ENCODE measurements at places on chromosomes 7 and 10. TPM values are rescaled to one million over a fixed set of nuclear protein-coding genes. Genes with fewer than 3 reads are reported as not detected.

The TRIM74 gene
- 1.6 TPM for total RNA-seq

DNA sequence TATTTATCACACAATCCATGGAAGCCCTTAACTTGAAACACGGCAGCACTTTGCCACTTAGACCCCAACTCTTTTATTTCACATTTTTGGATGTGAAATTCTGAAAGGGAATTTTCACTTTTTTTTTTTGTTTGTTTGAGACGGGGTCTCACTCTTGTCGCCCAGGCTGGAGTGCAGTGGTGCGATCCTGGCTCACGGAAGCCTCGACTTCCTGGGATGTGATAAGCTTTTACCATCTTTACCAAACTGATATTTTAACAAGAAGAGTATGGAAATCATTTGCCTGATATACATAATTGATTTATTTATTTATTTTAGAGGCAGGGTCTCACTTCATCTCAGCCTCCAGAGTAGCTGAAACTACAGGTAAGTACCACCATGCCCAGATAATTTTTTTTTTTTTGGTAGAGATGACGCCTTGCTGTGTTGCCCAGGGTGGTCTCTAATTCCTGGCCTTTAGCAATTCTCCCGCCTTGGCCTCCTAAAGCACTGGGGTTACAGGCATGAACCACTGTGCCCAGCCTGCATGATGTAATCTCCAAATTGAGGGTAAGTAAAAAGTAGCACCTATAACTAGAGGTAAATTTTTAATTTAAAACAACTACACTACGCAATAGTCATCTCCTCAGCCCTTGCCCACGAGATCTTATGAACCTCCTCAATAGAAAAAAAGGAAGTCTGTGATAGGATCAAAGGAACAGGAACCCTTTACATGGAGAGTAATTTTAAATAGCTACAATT is 180.7 kb upstream of the KLF14 start:
- DNase-seq = no peak

DNA sequence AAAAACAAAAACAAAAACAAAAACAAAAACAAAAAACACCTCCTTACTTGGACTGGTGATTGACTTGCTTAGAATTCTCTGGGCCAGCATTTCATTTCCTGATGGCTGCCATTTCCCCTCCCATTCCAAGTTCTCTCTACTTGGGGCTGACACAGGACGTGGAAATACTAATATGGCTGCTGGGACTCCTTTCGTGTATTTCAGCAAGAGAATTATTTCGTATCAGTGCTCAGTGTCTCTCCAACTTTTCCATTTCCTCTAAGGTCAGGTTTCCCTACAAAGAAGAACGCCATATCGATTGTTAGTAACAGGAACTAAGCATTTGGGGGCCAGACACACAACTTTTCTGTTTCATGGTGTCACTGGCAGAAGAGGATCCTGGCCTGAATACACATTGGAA is 22.5 kb upstream of the VAX1 start:
- no peak for DNase-seq

- no peak for DNase-seq
Measured at GRCh38 chr10:16417341-16417740, 19.5 kb upstream of the PTER start.

- DNase-seq = no peak
Measured at GRCh38 chr7:121561717-121562116, 165.6 kb upstream of the FAM3C start.

DNA sequence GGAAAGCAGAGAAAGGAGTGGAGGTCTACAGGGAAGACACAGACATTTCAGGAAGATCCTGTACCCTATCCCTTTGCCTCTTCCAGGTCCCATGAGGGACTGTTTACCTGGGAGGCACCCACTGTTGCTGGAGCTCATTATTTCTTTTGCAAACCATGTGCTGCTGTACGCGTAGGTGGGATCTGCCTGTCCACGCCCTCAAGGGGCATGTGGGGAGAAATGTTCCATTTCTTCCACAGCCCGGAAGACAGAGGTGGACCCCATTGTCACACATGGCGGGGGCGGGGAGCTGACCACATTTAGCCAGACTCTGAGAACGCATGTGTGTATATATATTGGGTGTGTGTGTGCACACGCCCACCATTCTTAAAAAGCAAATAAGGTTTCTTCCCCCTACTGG is 2.0 kb downstream of the PLXNA4 start:
- no peak for DNase-seq

The ADAM22 gene
- total RNA-seq = 2.0 TPM

GRCh38 chr7:66267249-66267648 is 62.1 kb downstream of the TPST1 start:
- no peak for DNase-seq

DNA sequence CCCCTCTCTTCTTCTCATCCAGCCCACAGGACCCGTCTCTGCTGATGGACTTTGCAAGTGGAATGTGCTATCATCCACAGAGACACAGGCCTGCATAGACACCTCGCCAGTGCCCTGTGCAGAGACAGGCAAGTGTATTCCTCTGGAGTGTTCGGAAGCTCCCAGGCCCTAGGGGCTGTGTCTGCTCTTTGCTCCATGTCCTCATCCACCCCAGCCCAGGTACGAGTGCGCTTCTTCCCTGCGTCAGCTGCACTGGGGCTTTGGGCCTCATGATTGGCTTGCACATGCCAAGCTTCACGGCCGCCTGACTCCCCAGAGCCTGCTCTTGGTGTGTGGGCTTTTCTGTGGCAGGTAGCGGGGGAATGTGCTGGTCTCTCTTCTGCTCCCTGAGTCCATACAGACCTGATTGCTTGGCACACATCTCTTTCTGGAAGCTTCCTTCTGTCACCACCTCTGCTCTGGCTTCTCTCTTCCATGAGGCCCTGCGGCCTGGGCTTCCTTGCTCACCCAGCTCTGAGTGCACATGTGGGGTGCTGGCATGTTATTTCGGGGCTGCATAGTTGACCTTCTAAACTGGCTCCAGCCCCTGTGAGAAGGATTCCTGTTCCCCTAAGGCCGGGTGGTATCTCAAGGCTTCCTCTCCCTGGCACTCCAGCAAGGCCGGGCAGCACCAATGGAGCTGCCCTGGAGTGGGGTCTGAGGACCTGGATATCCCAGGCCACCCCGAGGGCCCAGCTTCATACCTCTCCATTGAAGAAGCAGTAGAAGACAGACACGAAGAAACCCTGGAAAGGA is 27.8 kb downstream of the CRHR2 start:
- no peak for DNase-seq

The TECPR1 gene
- total RNA-seq = 66.4 TPM

GRCh38 chr10:110504111-110504735 is 6.5 kb downstream of the DUSP5 start:
- DNase-seq = peak; percentile 91

GRCh38 chr10:114157912-114158311 is 16.1 kb downstream of the CCDC186 start:
- no peak for DNase-seq

DNA sequence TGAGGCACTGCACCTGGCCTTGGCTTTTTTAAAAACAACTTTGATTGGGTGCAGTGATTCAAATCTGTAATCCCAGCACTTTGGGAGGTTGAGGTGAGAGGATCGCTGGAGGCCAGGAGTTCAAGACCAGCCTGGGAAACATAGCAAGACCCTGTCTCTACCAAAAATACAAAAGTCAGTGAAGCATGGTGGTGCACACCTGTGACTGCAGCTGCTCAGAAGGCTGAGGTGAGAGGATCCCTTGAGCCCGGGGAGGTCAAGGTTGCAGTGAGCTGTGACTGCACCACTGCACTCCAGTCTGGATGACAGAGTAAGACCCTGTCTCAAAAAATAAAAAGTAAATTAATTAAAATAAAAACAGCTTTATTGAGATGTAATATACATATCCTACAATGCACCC is 84.9 kb downstream of the NPTX2 start:
- DNase-seq = no peak

The AQP1 gene
- total RNA-seq = 0.10 TPM

The TMEM139 gene
- not detected for total RNA-seq

The PAX4 gene
- total RNA-seq = not detected

All from B cell (primary cell).